Left renal cortex interstitium (tissue), 4 donors: ENCODE measurements at places on chromosomes 2 and 18. TPM values are rescaled to one million over a fixed set of nuclear protein-coding genes. Genes with fewer than 3 reads are reported as not detected.

- no peak for DNase-seq
Observed at GRCh38 chr2:237324837-237325236, 89.1 kb downstream of the COL6A3 start.

UGT1A4 gene
- not detected for polyA plus RNA-seq

- DNase-seq, result no peak
Observed at GRCh38 chr2:84874381-84875212, 6.3 kb downstream of the TRABD2A start.

DNA sequence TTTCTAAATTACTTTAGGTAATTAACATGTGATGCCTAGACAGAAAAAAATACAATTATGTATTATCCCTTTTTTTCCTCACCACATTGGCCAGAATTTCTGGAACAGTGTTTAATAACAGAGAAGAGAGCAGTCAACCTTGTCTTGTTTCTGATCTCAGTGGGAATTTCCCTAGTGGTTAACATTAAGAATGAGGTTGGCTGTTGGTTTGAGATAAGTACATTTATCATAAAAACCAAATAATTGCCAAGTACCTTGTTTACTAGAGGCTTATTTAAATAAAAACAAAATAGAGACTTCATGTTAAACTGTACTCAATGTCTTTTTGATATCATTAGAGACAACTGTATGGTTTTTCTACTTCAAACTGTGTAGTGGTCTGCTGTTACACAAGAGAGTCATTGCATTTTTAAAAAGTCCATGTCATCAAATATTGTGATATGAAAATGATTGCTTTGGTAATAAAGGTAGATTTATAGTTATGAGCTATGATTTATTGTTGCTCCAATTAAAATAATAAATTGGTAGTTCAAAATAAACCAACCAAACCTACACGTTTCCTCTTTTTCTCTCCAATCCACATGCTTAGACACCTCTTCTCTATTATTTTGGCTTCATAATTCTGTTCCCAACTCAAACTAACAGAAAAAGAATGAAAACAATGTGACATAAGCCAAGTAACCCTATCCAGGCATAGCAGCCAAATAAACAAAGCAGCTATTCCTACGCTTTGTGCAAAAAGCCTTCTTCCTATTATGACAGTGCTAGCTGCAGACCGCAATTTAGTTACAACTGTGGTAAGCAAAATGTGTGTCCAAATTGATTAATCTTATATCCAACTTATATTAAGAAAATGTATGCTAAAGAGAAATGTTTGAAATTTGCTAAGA lies 20.9 kb upstream of the TANK start:
- no peak for DNase-seq

DNA sequence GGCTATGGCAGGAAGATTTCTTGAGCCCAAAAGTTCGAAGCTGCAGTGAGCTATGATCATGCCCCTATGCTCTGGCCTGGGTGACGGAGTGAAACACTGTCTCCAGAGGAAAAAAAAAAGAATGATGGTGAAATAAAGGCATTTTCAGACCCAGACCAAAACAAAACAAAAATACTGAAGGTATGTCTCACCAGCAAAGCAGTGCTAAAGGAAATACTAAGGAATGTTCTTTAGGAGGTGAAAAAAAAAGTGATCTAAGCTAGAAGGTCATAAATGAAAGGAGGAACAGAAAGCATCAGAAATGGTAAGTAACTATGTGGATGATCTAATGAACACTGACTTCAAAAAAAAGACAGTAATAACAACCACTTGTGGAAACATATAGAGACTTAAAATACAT lies 18.7 kb downstream of the SS18 start:
- DNase-seq, result no peak

- DNase-seq, result no peak
Observed at GRCh38 chr2:179861027-179861415, 391 bp downstream of the ZNF385B start.

ZNF142 gene
- 20.1 TPM for polyA plus RNA-seq

DNA sequence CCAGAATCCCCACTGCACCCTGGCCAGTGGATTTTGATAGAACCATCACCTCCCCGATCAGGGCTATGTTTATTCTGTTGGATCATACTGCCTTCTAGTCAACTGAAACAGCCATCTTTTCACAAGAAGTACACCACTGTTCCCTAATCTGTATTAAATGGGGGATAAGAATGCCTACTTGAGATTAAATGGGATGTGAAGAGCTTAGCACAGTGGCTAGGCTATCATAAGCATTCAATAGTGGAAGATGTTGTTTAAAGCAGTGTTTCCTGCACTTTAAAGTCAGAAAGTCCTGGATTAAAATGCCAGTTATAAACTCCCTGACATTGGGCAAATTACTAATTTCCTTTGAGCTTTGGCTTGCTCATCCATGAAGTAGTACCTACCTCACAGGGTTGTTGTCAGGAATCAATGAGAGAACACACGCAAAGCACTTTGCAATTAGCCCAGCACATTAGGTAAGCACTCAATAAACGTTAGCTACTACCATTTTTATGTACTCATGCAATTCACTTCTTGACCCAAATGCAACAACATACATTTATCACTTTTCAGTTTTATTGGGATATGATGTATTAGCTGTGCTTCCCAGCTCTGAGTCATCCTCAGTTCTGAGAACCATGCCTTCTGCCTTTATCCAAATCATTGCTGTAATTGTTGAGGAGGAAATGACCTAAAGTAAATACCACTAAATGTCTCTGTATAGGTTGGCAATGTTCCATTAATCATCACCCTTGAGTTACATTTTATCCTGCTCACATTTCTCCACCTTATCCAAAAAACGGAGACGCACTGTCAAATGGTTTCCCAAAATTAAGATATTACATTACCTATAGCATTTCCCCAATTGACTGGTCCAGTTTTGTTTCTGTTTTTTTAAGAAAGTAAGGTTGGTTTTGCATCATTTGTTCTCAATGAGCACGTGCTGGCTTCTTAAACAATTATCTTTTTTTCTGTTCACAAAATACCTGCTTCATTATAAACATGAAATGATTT lies 2.1 kb downstream of the TMEM247 start:
- no peak for DNase-seq

DNA sequence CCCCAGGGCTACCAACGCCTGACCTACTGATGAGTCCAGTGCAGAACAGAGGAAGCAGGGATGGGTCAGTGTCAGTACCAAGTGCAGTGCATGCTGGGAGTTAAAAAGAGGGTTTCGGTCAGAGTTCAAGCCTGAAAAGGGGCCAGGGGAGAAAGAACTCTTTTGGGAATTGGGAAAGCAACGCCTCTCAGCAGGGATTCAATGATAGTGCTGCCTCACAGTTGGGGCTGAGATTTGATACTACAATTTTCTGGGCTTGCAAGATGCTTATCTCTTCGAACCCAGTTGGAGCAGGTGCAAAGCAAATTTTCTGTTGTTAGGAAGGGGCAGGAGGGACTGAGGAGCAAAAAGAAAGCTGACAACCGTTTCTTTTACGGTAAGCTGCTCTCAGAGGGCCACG lies 82.6 kb downstream of the CERKL start:
- DNase-seq, result no peak

DNA sequence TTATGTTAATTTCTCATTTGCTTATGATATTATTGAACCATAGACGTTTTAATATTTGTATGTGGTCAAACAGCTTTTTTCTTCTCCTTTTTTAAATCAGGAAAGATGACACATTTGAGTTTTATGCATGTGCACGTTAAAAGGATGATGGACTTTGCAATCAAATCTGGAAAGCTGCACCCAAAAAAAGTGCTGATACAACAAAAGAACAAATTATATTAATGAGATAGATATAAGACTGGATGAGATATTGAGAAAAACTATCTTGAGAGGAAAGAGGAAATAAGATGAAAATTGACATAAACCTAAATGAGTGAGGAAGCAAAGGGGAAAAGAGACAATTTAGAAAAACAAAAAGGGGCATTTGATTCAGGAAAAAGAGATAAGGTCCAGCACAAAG lies 96.4 kb upstream of the CBLN2 start:
- no peak for DNase-seq

- DNase-seq, result no peak
Observed at GRCh38 chr18:54714851-54715250, 113.4 kb upstream of the RAB27B start.

TMEM178A gene
- polyA plus RNA-seq, result 121 TPM

LYPD1 gene
- polyA plus RNA-seq, result 79.0 TPM

DNA sequence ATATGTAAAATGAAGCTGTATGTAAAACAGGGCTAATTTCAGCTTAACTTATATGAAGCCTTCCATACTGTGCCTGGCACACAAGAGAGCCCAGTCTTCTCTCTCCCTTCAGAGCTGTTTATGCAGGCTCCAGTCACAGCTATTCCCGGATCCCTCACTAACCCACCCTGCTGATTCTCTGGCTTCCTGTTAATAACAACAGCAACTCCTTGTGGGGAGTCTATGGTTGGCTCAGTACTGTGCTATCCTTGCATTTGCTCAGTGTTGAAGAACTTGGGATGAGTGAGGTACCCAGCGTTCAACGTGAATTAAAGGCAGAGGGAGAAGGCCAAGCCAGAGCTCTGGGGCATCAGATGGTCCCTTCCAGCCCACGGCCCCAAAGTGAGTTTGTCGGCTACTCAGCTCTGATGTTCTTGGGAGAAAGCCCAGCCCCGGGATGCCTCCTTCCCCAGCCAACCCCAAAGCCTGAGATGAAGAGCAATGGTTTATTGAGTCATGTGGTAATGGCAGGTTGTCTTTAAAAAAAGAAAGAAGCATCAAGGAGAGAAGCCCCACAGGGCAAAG lies 43.2 kb downstream of the PSD4 start:
- DNase-seq, result no peak

RAD51AP2 gene
- polyA plus RNA-seq, result 0.40 TPM

DNA sequence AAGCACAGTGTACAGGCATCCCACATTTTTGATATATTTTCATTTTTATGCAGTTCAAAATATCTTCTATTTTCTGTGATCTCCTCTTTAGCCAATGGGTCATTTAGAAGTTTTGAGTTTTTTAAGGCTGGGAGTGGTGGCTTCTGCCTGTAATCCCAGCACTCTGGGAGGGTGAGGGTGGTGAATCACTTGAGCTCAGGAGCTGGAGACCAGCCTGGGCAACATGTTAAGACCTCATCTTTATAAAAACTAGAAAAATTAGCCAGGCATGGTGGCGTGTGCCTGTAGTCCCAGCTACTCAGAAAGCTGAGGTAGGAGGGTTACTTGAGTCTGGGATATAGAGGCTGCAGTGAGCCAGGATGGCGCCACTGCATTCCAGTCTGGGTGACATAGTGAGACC lies 17.8 kb downstream of the UBR3 start:
- DNase-seq, result no peak

DNA sequence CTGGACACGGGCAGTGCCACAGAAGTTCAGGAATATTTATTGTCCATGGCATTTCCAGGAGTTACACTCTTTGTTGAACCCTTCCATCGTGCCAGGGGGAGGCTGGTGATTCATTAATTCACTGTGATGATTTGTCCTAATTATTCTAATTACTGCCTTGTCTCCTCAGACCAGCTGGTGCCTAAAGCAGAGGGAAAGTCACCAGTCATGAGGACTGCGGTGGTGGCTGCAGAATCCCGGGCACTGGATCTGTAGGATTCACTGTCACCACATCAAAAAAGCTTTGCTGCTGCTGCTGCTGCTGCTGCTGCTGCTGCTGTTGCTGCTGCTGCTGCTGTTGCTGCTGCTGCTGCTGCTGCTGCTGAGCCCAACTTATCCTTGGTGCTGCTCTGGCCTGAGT lies 908.2 kb downstream of the TSN start:
- DNase-seq, result no peak

- no peak for DNase-seq
Observed at GRCh38 chr2:101036562-101036961, 34.5 kb downstream of the RPL31 start.

TTN gene
- 0.72 TPM for polyA plus RNA-seq

GRCh38 chr2:39059366-39059952 lies 61.4 kb downstream of the SOS1 start:
- DNase-seq, result peak; percentile 18

LRP1B gene
- 0.90 TPM for polyA plus RNA-seq

DSC3 gene
- polyA plus RNA-seq, result 1.4 TPM

DNA sequence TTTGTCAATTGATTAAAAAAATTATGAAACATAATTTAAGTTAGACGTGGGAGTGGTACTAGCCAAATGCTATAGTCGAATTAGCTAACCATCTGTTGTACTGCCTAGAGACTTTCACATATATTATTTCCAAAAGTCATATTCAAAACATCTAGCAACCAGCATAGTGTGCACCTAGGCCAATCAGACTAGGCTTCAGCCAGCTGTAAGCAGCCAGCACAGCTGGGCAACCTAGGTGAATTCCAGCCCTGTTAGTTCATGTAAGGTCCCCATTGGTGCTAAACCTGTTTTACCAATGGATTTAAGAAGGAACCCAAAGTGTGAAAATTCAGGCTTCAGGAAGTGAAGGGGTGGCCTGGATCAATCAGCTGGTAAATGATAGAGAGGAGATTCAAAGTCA lies 144.3 kb downstream of the BCL2 start:
- no peak for DNase-seq

DNA sequence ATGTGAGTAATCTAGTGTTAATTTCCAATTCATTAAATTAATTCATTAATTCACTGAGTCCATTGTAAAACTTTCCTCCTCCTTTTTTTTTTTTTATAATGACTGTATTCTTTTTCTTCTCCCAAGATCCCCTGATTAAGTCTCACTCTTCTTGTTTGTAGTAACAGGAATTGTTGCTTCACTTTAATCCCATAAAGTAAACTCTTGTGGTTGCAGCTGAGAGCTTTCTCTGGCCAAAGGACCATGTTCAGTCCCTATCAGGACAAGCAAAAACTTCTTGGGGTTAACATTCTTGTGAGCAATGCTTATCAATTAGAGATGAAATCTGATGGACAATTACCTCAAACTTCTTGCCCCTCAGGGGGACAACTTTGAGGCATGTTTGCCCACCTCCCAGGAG lies 400.2 kb upstream of the SPHKAP start:
- DNase-seq, result no peak

POTEI gene
- polyA plus RNA-seq, result 0.13 TPM

DNA sequence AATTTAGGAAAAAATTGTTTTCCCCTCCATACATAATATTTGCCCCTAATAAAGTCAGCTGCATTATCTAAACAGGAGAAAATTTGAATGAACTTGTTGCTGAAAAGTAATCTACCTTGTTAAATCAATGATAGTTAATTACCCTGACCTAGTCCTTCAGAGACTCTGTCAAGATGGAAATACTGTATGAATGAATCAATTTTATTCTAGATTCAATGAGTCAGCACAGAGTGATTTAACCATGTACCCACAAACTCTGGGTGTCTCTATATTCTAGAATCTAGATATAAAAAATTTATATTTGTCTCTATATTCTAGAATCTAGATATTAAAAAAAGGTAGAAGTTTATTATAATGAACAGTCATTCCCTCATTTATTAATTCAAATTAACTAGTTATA lies 36.2 kb downstream of the NDUFAF7 start:
- DNase-seq, result no peak

- no peak for DNase-seq
Observed at GRCh38 chr2:54416166-54416813, 39.8 kb upstream of the SPTBN1 start.

GRCh38 chr2:170313992-170314348 lies 136.0 kb downstream of the MYO3B start:
- DNase-seq, result no peak

SLC9A2 gene
- polyA plus RNA-seq, result 6.4 TPM

DYNAP gene
- not detected for polyA plus RNA-seq
